ENCODE measurements at places on chromosomes 5 and 9.

GRCh38 chr5:109935833-109936490, 246.2 kb downstream of the MAN2A1 start:
- no peak for DNase-seq

DNA sequence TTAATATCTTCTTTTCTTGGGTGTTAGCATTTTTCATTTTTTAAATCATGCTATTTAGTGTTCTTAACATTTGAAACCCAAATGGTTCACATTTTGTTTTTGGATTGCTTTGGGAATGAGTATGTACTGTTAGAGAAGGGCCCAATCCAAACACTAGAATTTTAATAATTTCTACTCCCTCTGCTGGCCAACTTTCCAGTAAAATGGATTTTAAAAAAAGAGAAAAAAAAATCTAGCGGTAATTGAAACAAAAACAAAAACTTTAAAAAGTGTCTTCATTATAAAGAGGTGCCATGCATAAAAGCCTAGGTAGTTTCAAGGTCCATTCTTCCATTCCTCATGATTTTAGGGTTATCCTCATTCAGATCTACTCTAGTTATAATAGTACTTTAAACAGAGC, 32.1 kb upstream of the RICTOR start:
- DNase-seq: no peak

GRCh38 chr5:62431735-62432620, 19.4 kb downstream of the IPO11 start:
- no peak for DNase-seq

- DNase-seq: no peak
Measured at GRCh38 chr5:65774346-65774745, 52.3 kb downstream of the NLN start.

DNA sequence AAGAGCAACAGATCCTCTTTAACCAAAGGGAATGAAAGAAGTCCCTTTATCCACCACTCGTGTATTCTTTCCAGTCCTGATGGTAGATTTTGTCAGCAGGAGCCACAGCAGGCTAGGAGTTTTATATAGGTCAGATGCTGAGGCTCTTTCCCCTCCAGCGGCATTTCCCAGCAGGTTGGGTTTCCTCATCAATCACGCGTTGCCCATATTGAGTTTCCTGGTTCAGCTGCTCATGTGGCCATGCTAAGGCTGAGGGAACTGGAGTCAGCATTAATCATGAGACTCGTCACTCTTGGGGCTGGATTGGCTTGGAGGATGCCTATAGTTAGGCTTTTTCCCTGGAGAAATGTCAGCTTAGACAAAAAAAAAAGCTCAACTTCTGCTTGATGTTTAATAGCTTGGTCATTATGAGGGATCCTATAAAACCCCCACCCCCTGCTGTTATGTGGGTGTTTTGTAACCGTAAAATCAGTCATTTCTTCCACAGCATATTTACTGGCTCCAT, 193.4 kb upstream of the GAS1 start:
- no peak for DNase-seq
